Lung microvascular endothelial cell (primary cell): ENCODE measurements at places on chromosomes 4 and X. TPM values are rescaled to one million over a fixed set of nuclear protein-coding genes. Genes with fewer than 3 reads are reported as not detected.

The RNF128 gene
- total RNA-seq: under 0.01 TPM in 2 replicates

The CHIC2 gene
- total RNA-seq: 48.2 and 95.0 TPM in 2 replicates

The GPR50 gene
- not detected in 2 replicates for total RNA-seq

The DIAPH2 gene
- 13.1 and 13.5 TPM in 2 replicates for total RNA-seq

The TRPC5OS gene
- total RNA-seq: not detected in 2 replicates

The SOWAHB gene
- not detected in 2 replicates for total RNA-seq

The PABPC1L2B gene
- not detected in 2 replicates for total RNA-seq

The DRP2 gene
- 0.22 TPM in 1 of 2 replicates, not detected in the other for total RNA-seq

The PROM1 gene
- total RNA-seq: under 0.01 TPM in 1 of 2 replicates, not detected in the other

The P2RY8 gene
- total RNA-seq: under 0.01 and 0.40 TPM in 2 replicates
